Large intestine (tissue), 12 donors: ENCODE measurements at places on chromosomes 5 and 9. TPM values are rescaled to one million over a fixed set of nuclear protein-coding genes. Genes with fewer than 3 reads are reported as not detected.

The CACNA1B gene
- polyA plus RNA-seq, result 1.8 TPM

The RNF224 gene
- polyA plus RNA-seq, result 87.5 TPM

The GPX8 gene
- 19.7 TPM for polyA plus RNA-seq

The PCDHB9 gene
- polyA plus RNA-seq, result 0.73 TPM

The IGIP gene
- polyA plus RNA-seq, result 9.4 TPM

The IQGAP2 gene
- polyA plus RNA-seq, result 29.2 TPM

The SOHLH1 gene
- not detected for polyA plus RNA-seq

The CPEB4 gene
- polyA plus RNA-seq, result 46.6 TPM

The FRMD3 gene
- polyA plus RNA-seq, result 4.4 TPM

The PCDHGA10 gene
- polyA plus RNA-seq, result 2.1 TPM

The ELOVL7 gene
- polyA plus RNA-seq, result 77.3 TPM

The FYB1 gene
- polyA plus RNA-seq, result 6.8 TPM

The MSH3 gene
- polyA plus RNA-seq, result 13.8 TPM

The SFXN1 gene
- 35.2 TPM for polyA plus RNA-seq

The CSNK1G3 gene
- 24.5 TPM for polyA plus RNA-seq

The HTR1A gene
- polyA plus RNA-seq, result not detected
